Cerebellum (tissue), 4 donors: ENCODE measurements at places on chromosomes 6 and 20. TPM values are rescaled to one million over a fixed set of nuclear protein-coding genes. Genes with fewer than 3 reads are reported as not detected.

GRCh38 chr6:57173886-57174510, 1.9 kb downstream of the BAG2 start:
- no peak for DNase-seq

- no peak for DNase-seq
Observed at GRCh38 chr6:75429061-75429703, 64.4 kb downstream of the FILIP1 start.

DNA sequence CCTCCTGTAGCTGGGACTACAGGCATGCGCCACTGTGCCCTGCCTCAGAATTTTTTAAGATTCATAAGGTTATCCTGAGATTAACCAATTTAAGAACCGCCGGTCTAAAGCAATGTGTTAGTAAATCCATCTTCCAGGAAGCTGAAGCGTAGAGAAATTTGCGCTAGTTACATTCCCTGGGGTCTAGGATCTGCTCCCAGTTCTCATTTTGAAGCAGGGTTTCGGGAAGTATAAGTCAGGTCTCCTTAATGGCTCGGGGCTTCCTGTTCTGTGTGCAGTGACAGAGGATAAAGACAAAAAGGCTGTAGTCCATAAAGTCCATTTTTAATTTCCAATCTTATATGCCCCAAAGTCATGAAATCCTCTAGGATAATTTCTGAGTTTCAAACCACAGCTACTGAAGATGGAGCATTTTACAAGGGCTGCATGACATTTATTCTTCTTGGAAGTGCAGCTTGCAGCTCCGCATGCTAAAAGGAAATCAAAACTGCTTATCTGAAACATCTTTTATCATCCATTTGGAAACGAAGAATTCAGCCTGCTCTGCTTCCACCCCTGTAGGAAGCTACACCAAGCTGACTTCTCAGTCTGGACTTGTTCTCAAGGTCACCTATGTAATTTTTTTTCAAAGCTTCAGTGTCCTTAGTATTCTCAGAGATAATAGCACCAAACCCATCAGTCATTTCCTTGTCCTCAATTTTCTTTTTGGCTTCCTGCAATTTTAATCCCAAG, 326.1 kb downstream of the PRL start:
- DNase-seq = no peak

DNA sequence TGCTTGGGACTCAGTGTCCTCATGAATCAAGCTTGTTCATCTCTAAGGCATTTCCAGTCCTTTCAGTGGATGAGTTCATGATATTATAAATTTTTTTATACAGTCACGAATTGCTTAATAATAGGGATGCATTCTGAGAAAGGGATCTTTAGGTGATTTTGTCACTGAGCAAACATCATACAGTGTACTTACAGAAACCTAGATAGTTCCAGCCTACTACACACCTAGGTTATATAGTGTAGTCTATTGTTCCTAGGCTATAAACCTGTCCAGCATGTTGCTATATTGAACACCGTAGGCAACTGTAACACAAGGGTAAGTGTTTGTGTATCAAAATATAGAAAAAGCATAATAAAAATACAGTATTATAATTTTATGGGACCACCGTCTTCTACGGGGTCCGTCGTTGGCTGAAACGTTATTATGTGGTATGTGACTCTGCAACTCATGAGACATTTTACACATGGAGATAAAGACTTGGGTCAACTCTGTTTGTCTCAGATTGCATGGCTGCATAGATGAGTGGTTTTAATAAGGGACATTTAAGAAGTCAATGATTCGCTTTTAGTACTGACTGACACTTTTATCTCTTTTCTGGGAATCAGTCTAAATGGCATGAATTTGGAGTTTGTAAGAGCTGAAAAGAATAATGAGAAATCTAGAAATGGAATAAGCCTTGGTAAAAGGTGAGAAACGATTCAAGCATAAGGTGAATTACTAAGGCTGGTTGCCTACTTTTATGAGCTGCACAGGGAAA, 33.2 kb downstream of the CLIC5 start:
- no peak for DNase-seq

GRCh38 chr20:4067600-4068261, 52.4 kb upstream of the RNF24 start:
- DNase-seq = no peak

DNA sequence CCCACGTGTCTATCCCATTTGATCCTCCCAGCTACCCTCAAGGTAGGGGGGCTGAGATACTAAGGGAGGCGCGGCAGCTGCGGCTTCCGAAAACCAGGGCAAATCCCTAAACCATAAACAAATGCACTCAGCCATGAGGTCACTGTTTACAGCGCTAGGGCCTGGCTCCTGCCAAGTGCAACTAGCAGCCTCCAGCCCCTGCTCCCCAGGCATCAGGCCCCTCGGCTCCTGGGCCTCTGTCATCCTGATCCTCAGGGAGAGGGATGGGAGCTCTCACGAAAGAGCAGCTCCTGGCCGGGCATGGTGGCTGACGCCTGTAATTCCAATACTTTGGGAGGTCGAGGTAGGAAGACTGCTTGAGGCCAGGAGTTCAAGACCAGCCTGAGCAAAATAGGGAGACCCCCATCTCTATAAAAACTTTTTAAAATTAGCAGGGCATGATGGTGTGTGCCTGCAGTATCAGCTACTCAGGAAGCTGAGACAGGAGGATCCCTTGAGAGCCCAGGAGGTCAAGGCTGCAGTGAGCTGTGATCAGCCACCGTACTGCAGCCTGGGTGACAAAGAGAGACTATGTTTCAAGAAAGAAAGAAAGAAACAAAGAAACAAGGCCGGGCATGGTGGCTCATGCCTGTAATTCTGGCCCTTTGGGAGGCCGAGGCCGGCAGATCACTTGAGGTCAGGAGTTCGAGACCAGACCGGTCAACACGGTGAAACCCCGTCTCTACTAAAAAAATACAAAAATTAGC, 42.5 kb upstream of the TLDC2 start:
- DNase-seq = no peak

GRCh38 chr20:19649041-19649440, 109.0 kb upstream of the RIN2 start:
- DNase-seq = no peak

DNA sequence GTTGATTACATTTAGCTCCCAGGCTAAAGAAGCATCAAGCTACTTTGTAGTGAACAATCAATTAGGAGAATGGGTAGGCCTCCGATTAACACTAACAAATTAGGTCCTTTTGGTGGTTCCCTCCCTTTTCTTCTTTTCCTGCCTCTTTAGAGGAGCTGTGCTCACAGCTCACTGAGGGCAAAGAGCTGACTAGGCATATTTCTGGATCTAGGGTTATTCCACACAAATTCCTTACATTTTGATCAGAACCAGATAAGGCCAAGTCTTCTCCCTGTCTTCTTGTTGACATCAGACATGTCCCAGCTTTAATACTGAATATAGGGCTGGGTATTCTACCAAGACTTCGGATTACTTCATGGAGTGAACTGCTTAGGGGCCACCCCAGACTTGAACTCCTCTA, 119.1 kb downstream of the PKHD1 start:
- DNase-seq = no peak

GRCh38 chr6:121020656-121021055, 313.6 kb downstream of the TBC1D32 start:
- DNase-seq = no peak

DNA sequence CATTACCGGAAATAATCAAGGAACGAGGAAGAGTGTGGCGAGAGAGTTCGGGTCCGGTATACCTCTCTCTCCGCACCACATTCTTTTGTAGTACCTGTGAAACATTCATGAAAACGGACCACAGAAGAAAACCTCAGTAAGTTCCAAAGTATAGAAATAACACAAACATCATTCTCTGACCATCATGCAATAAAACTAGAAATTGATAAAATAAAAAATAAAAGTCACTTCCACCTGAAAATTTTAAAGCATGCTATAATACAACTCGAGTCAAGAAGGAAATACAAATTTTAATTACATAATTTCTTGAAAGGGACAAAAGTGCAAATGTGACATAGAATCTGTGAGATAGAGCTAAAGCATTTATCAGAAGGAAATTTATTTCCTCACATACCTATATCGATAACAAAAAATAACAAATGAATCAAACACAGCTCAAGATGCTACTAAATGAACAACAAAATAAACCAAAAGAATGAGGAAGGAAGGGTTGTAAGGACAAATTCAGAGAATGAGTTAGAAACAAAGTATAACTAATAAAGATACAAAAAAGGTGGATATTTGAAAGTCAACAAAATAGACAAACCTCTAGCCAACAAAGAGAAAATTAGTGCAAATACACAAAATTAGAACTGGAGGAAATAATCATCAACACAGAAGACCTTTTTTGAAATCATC, 84.2 kb downstream of the TRIM27 start:
- no peak for DNase-seq

DNA sequence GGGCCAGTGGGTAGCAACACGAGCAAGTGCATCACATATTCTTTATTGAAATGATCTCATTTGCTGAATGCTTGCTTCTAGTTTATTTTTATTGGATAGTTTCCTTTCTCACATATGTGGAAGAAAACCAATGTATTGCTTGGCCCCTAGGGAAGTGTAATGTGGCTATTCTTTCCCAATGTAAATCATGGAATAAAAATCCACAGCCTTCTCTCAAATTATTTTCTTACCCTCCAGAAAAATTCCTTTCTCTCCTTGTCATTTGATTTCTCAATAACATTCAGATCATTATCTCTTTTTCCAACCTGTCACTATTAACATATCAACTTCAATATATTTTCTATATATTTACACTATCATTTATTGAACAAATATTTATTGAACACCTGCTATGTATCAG, 51.9 kb upstream of the PTPRK start:
- no peak for DNase-seq

GRCh38 chr6:24649691-24650090, 3.7 kb upstream of the KIAA0319 start:
- DNase-seq = no peak

GRCh38 chr6:159788753-159789376, 537 bp downstream of the TCP1 start:
- no peak for DNase-seq

DNA sequence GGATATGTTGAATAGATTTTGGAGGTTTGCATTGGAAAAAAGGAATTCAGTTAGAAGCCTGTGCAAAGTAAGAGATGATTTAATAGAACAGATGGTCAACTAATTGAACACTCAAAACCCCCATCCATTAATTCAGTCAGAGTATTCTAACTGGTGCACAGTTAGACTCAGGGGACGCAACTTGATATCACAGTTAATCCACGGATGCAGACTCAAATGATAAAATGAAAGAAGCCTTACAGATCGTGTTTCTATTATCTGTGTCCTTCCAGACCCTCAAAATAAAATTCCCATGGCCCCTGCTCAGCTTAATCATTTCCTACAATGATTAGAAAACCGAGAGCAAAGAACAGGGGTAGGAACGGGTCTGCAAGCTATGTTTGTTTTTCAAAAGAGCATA, 45.4 kb upstream of the DTNBP1 start:
- DNase-seq = no peak

DNA sequence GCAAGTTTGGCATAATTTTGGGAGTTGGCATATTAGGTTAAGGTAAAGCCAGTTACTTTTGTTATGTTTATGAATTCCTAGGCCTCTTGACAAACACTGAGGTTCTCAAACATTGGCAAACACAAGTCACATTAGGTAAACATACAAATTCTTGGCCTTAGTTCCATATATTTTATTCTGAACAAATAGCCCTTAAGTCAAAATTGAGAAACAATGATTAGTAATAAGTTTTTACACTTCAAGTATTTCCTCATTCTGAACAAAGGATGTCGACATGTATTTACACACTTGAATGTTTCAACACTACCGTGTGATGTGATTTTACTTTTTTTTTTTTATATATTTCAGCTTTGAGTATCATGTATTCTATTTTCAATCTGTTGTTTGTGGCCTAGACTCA, 3.8 kb upstream of the ECHDC1 start:
- DNase-seq = no peak

DNA sequence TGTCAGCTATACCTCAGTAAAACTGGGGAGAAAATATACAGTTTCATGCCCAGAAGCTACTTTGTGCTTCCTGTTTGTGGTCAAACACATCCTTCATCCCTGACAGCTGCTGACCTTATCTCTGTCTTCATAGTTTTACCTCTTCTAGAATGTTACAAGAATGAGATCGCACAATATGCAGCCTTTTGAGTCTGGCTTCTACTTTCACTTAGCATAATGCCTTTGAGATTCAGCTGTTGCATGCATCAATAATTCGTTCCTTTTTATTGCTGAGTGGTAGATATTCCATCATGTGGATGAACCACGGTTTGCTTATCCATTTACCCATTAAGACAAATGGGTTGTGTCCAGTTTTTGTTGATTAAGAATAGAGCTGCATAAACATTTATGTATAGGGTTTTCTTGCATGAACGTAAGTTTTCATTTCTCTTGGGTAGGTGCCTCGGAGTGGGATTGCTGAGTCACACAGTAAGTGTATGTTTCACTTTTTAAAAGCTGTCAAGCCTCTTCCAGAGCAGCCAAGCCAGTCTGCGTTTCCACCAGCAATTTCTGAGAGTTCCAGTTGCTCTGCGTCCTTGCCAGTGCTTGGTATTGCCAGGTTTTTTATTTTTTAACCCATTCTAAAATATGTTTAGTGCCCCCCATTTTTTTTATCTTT, 86.6 kb upstream of the PAX1 start:
- DNase-seq = no peak

GRCh38 chr6:147588469-147588868, 80.0 kb downstream of the SAMD5 start:
- no peak for DNase-seq

DNA sequence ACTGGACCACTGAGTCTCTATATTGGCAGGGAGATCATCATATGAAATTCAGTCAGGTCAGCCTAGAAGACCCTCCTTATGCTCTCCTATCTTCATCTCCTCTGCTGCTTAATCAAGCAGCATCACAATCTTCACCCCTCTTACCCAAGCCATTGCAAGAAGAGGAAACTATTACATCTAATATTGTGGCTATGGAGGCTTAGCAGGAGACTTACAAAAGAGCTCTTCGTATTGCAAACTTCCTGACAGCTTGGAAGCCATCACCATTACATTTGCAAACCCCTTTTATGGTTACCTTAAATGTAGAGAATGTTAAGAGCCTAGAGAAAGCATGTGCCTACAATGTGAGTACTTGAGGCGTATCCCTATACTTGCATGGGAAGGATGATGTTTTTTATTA, 87.2 kb upstream of the STXBP5 start:
- DNase-seq = no peak

- no peak for DNase-seq
Observed at GRCh38 chr20:370977-371754, 9.4 kb upstream of the TRIB3 start.

GRCh38 chr6:107495196-107495643, 5.3 kb downstream of the SOBP start:
- DNase-seq = no peak

DNA sequence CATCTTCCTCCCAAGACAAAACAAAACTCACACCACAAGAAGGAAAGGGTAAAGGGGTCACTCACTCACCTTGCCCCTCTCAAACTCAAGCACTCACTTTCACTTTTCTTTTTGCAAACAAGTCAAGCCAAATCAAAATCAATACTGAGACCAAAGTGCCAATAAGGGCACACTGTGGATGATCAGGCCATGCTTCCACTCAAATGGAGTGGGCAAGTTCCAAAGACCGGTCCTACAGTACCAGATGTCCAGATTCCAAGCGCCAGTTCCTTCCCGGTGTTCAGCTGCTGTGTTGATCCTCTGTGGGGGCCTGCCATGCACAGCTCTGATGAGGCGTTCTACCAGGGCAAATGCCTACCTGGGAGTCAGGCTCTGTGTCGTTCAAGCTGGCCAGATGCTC, 162.6 kb upstream of the GRIK2 start:
- DNase-seq = no peak

Gene CD164
- total RNA-seq = 67.1 TPM

Gene C6orf47
- 11.4 TPM for total RNA-seq

Gene EYS
- total RNA-seq = 7.5 TPM

Gene VGLL2
- total RNA-seq = not detected

Gene C20orf144
- total RNA-seq = not detected

Gene SLC22A1
- total RNA-seq = 0.91 TPM

Gene FAM209B
- total RNA-seq = not detected

Gene SPTLC3
- 2.4 TPM for total RNA-seq

Gene LIME1
- total RNA-seq = 9.3 TPM
